HT-29 (cell line): ENCODE measurements at places on chromosomes 3 and 15. TPM values are rescaled to one million over a fixed set of nuclear protein-coding genes. Genes with fewer than 3 reads are reported as not detected.

GRCh38 chr15:66025972-66026371 is 156.7 kb downstream of the RAB11A start:
- DNase-seq: no peak

GRCh38 chr3:173371848-173372487 is 25.6 kb upstream of the NLGN1 start:
- peak; percentile 49 for DNase-seq

DNA sequence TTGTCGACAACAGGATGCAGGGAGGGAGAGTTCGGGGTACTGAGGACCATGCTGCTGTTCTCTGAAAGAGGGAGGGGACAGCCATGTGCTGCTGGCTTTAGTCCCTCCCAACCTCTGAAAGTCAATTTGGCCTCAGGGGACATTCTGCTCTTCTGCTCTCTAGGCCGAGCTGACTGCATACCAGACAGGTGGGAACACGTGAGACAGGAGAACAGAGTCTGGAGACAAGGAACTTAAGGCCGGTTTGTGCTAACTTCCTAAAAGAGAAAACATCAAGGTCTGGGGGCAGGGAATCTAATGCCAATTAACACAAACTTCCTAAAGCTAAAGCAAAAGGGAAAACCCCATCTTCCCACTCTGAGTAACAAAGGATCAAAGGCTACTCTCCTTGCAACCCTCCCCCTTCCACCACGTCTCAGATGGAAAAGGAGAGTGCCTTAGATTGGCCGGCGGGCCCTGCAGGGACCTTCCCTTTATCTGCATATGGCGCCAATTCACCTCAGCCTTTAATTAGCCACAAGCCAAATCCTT is 41.0 kb downstream of the SLCO2A1 start:
- DNase-seq: no peak

DNA sequence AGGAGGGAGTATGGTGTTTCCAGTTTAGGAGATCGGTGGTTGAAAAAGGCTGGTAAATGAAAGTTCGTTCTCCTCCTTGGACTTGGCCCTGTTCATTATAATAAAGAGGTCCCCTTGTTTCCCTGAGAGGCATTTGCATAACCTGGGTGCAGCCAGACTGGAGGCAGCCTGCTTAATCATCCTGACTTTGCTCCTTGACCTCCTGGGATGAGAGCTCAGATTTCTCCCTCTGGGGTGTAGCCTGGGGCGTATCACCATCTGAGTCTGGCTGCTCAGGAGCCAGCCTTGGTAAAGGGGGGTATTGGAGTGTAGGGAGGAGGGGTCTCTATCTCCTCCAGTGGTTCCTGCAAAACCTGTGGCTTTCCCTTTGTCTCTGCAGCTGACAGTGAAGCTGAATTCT is 21.3 kb upstream of the ACAD9 start:
- DNase-seq: no peak

The NAALADL2 gene
- total RNA-seq: 4.4 and 9.4 TPM in 2 replicates

The CACNA2D2 gene
- 0.33 and 0.42 TPM in 2 replicates for total RNA-seq

DNA sequence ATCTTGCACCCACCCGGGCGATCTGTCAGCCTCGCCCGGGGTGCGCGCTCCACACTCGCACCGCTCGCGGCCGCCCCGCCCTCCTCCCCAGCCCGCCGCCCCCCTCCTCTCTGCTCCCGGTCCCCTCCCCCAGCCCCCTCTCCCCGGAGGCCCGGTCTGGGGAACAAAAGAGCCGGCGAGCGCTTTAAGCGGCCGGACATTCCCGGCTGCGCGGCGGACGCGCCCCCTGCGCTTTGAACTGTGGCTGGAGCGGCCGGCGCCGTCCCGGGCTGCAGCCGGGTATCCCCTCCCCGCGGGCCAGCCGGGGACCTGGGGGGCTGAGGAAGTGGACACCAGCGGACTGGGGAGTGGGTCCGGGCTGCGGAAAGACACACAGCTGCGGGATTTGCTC is at the start of gene IGDCC3:
IGDCC3 (minus strand) TSS at position 27 of the 391 bp plus-strand sequence. CDS start 214 bp downstream, outside the sequence.
- no peak for DNase-seq

GRCh38 chr3:127542441-127542952 is 48.0 kb downstream of the TPRA1 start:
- peak; percentile 39 for DNase-seq

The TADA3 gene
- 65.0 and 68.7 TPM in 2 replicates for total RNA-seq

DNA sequence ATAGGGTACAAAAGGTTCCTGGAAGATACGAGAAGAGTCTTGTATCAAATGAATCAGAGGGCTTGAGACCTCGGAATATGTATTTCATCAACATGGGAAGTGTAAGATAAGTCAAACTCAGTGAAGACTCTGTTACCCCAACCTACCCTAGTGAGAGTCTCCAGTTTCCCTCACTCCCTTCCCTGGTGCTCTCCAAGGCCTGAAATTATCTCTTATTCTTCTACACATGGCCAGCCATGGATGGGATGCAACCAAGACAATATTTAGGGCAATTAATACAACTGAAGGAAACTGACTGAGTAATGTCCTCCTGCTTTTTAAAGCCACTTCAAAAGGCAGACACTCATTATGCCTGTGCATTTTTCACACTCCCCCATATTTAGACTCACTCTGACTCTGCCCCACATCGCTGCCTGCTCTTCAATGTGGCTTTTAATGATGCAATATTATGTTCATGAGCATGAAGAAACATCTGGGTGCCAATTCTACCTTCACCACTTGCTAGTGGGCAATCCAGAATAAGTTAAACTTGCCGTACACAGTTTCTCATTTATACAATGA is 137.1 kb upstream of the THBS1 start:
- no peak for DNase-seq

The GOLGA8N gene
- not detected in 2 replicates for total RNA-seq

DNA sequence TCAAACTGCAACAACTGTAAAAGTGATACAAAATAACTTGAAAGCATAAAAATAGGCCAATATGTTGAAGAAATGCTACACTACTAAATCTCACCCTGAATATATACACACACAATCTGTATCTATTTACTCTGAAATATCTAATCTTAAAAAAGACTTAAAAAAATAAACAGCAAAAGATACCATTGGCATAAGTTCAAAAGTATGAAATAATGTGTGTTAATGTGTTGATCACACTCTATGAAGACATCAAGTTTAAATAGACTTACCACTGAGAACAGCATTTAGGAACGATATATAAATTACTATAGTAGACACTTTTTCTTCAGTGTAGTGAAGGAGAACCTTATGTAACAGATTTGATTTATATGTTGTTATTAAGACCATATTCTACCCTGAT is 14.1 kb upstream of the SATB1 start:
- DNase-seq: no peak

- no peak for DNase-seq
Measured at GRCh38 chr15:68439506-68439905, 7.5 kb upstream of the ITGA11 start.

The PAK6 gene
- 6.4 and 17.7 TPM in 2 replicates for total RNA-seq

DNA sequence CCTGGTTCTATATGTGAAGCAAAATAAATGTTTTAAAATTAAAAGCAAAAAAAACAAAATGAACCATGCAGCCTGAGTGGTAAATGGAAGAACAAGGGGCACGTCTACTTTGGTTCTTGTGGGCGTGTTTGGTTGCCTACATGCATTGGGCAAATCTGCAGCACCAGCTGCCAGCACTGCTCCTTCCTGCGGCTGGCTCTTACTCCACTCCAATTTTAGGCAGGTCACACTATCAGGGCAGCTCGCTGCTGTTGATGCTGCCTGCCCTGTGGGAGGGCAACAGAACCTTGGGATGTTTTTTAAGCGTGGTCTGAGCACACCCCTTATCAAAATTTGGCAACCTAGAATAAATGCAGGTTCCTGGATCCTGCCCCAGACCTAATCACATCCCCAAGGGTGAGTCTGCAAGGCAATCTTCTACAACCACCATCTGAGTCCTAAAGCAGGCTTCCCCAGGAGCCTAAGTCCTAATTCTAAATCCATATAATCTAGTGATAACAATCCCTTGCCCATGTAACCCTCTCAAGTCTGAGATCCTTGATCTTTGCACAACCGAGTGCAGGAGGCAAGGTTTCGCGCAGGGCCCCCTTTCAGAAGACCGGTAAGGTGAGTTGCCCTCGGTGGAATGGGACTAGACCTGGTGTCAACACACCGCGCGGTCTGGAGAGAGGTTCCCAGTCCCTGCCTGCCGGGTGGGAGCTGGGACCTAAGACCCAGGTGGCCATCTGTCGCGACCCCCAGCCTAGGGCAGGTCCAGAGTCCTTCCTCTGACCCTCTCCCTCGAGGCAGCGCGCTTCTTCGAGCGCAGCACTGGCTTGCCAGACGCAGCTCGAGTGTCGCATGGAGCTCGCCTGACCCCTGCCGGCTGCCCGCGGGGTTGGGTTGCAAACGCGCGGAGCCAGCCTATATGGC is 15.9 kb downstream of the IVD start:
- peak; percentile 73 for DNase-seq
